GM13976 (cell line): ENCODE measurements at places on chromosomes 5 and 9.
A peak's percentile ranks its signal among the peaks of the same experiment; 100 is the strongest.

DNA sequence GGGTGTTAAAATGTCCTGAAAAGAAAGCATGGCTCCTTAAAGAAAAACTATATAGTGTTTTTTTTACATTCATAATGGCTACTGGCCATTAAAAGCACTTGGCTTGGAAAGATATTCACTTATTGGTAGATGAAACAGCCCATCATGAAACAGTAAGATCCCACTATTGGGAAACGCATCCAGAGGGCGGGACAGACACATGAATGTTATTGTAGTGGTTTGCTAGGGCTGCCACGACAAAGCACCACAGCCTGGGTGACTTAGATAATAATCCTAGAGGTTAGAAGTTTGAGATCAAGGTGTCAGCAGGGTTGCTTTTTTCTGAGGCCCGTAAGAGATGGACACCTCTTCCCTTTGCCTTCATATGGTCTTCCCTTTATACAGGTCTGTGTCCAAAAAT lies 139.4 kb upstream of the ANKH start:
- no peak for DNase-seq

- no peak for DNase-seq
Observed at GRCh38 chr9:16290169-16290568, 580.3 kb downstream of the BNC2 start.

DNA sequence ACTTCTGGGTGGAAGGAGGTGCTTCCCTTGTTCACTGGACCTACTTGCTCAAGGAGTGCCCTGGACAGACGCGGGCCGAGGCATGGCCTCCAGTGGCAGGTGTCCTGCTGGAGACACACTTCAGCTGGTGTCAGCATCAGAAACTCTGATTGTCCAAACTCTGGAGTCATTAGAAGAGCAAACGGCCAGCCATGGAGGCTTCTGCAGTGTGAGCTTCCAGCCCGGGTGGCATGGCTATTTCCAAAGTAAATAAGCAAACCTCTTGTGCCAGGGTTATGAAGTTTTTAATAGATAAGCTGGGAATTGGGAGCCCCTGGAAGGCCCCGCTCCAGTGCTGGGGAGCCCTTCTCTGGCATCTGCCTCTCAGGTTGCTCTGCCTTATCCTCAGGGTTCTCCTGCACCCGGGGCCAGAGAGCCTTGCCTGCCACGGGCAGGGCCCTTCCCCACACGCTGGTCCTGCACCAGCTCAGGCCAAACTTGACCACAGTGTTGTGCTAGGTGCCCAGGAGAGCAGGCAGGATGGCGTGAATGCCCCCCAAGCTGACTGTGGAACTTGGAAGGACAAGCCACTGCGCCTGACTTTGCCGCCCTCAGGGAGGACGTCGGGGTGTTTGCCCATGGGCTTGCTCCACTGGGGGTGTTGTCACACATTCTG lies 285.6 kb downstream of the GADD45G start:
- DNase-seq: no peak

DNA sequence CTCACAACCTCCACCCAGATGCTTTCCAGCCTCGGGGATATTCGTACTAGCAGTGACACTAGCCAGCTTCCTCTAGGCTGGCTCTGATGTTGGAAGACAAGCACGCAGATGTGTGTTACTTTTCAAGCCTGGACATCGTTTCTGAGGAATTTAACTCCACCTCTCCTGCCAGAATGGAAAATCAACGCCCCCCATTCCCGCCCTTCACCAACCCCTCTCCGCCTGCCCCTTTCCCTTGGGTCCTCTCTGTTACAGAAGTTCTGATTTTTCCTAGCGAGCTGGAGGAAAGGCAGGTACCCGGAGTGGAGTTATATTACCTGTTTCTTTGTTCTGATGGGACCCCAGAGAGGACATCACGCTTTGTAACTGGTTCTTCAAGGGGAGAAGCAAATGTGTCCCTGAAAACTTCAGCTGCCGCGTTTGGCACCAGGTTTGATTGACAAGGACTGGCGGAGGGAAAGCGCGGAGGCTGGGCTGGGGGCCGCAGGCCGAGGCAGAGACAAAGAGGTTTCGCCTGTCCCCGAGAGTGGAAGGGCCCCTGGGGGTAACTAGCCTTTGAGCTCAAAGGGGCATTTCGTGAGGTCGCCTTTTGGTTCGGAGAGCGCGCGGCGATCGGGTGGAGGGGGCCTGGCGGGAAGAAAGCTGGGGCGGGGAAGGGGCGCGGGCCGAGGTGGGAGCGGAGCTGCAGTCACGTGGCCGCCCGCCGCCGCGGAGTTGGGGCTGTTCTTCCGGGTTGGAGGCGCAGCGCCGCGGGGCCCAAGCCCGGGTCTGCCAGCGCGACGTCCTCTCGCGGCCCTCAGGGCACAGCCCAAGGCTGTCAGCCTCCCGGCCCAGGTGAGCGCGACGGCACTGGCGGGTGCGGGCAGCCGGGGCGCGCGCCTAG lies at the start of gene NNT:
Gene NNT (plus strand): TSS at position 720 of the 883 bp plus-strand sequence. CDS start 6,016 bp downstream, outside the sequence.
- DNase-seq: peak; percentile 87

DNA sequence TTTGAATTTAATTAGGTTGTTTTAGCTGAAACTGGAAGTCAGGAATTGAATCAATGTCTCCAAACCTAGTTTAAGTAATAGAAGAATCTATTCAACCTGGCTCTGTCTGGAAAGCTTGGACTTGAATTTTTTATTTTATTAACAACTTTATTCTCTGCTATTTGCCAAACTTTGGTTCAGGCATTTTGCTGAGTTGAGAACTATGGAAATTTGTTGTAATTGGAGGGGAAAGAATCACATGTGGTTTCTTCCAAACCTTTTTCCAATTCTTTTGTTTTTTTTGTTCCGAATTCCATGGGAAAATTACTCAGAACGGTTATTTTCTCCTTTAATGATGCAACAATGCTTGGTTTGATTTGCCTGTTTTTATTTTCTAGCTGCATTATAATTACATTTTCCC lies 98.2 kb upstream of the RPS23 start:
- no peak for DNase-seq

GRCh38 chr9:134325813-134326723 lies at the start of gene RXRA:
Gene RXRA (plus strand): TSS chr9:134326455. CDS start chr9:134326632, 177 bp downstream.
- peak; percentile 81 for DNase-seq

DNA sequence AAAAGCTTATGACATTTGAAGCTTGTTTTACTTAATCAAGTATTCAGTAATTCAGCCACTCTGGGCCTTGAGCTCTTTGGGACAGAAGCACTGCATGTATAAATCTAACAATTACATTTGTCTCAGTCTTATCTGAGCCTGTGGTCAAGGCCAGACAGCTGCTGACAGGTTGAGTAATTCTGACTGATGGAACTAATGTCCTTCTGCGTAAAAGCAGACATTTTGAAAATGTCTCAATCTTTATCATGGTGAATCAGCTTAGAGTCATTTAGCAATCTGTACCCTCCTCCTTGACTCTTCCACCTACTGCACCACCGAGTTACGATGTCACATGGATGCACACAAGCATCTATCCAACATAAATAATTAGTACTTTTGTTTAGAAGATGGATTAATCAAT lies 400.0 kb downstream of the ARRDC3 start:
- DNase-seq: no peak

GRCh38 chr9:93676310-93677047 lies 100.1 kb downstream of the PHF2 start:
- DNase-seq: no peak

DNA sequence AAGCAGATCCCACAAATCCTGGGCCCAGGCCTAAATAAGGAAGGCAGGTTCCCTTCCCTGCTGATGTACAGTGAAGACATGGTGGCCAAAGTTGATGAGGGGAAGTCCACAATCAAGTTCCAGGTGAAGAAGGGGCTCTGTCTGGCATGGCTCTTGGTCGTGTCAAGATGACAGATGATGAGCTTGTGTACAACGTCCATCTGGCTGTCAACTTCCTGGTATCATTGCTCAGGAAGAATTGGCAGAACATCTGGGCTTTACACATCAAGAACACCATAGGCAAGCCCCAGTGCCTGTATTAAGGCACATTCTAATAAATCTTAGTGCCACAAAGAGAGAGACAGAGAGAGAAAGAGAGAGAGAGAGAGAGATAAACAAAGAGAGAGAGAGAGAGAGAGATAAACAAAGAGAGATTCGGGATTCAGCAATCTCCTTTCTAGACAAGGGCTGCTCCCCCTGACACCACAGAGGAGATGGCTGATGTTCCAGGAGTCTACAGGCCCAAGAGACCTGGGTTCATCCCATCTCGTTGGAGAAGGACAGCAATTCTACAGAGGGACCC lies 45.5 kb upstream of the HSPA9 start:
- no peak for DNase-seq

- no peak for DNase-seq
Observed at GRCh38 chr5:54990841-54991258, 5.5 kb upstream of the ESM1 start.

DNA sequence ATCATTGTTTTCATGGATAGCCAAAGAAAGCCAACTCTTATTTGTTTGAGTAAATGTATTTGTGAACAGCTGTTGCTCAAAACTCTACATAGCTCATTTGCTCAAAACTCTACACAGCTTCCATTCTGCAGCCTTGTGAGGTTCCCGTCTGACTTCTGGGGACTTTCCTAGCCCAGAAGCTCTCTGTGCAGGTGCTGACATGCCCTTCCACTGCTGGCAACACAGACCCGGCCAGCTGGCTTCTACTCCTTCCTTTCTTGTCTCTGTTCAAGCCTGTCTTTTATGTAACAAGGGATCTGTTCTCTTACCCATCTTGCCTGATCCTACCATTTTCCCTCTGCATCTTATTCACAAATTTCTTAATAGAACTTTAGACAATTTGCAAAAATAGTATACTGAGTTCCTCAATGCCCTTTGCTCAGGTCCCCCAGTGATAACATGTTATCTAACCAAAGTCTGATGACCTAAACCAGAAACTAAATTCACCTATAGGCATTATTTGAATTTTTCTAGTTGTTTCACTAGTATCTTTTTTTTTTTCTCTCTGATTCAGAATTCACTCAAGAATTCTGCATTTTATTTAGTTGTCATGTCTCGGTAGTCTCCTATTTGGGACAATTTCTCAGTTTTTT lies 556.5 kb upstream of the SEMA6A start:
- DNase-seq: peak; percentile 26

GRCh38 chr5:89241186-89241585 lies 358.2 kb upstream of the MEF2C start:
- DNase-seq: no peak
